Endothelial cell (in vitro differentiated cells): ENCODE measurements at places on chromosomes 1 and 21.

DNA sequence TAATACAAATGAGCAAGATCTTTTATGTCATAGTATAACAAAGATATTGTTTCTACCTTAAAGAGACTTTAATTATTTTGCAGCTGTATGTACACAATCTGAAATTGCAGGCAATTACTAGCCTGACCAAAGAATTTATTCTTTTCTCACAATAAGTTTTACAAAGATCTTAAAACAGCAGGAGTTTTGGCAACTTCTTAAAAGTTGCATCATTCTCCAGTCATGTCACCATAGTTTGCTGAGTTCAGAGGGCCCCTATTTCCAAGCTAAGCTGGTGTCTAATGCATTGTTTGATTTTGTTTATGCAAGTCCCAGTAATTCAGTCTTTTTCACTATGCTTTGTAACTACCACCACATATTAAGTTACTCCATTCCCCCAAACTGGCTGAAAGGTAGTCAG lies 114.8 kb downstream of the DNAH14 start:
- H3K27me3 ChIP-seq: no peaks in the 10 kb centered on the region
- DNase-seq: no peak
- no peak overlapping the region for H3K27ac ChIP-seq
- H3K36me3 ChIP-seq: no peaks in the 10 kb centered on the region
- H3K4me1 ChIP-seq: no peaks in the 10 kb centered on the region

- no peaks in the 10 kb centered on the region for H3K27me3 ChIP-seq
- H3K4me3 ChIP-seq: no peak overlapping the region
- H3K36me3 ChIP-seq: peaks cover 19% of the 10 kb centered on the region
- no peak for DNase-seq
- H3K27ac ChIP-seq: peak overlapping the region; percentile 80
These were observed 21.1 kb downstream of the IPO9 start for GRCh38 chr1:201850053-201850397.

DNA sequence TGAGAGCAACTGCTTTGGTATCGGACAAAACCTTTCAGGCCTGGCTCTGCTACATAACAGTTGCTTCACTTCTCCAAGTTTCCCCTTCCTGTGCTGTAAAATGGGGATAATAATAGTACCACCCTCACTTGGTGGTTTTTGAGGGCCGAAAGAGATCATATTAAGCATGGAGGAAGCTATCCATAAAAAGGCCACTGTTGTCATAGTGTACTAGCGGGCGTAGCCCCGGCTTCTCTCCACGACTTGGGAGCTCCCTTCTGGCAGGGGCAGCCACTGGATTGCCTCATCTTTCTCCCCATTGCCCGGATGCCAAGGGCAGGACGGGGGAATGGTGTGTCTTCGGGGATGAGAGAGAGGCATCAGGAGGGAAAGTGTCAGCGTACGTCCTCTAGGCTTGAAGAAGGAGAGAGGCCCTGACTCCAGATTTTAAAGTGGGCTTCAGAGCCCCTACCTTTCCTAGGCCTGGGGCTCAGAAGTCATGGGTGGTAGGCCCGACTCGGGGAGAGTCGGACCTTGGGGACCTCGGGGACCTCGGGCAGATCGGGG lies 548 bp upstream of the MFSD2A start:
- H3K27me3 ChIP-seq: peaks cover 13% of the 10 kb centered on the region
- no peak overlapping the region for H3K27ac ChIP-seq
- peaks cover 4% of the 10 kb centered on the region for H3K4me1 ChIP-seq
- H3K36me3 ChIP-seq: no peaks in the 10 kb centered on the region
- H3K4me3 ChIP-seq: no peak overlapping the region

- peaks cover 22% of the 10 kb centered on the region for H3K36me3 ChIP-seq
- H3K27ac ChIP-seq: no peak overlapping the region
- H3K27me3 ChIP-seq: peaks cover 23% of the 10 kb centered on the region
- no peak for DNase-seq
These were observed 2.1 kb downstream of the PCP4L1 start for GRCh38 chr1:161260376-161261260.

DNA sequence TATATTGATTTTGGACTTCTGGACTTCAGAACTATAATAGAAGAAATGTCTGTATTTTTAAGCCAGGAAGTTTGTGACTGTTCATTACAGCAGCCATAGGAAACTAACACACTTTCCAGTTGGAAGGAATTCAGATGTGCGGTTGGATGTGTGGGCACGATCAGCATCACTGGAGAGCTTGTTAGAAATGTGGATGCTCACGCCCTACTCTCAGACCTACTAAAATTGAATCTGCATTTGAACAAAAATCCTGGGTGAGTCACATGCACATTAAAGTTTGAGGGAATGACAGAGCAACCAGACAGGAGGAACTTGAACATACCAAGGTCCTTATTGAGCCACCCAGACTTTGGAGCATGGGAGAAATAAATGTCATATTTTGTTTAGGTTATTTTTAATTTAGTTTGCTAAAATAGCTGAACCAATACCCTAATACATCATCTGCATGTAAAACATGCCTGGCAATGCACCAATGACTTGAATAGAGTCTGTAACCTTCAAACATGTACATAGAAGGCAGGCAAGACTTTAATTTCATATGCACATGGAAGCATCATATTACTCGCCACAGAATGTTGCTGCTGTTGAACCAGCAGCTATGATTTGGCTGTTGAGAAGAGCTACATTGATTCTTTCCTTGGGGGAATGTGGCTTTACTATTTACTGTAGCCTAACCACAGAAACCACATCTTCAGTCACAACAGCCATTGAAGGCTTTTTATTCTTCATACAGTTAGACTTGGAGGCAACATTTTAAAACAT lies 346.2 kb downstream of the BARHL2 start:
- no peaks in the 10 kb centered on the region for H3K4me1 ChIP-seq
- no peak overlapping the region for H3K27ac ChIP-seq
- H3K27me3 ChIP-seq: peaks cover 2% of the 10 kb centered on the region
- DNase-seq: no peak

DNA sequence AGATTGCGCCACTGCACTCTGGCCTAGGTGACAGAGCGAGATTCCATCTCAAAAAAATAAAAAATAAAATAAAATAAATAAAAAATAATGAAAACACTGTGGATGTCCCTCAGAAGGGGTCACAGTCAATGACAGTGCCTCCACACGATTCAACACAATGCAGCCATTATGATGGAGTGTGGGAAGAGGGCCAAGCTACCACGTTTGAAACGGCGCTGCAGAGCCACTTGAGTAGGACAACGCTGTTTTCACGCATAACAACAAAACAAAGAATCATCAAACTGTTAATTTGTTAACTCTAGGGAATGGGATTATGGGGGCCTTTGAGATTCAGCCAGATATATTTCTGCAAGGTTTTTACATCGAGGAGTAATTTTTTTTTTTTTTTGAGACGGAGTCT lies 36.5 kb downstream of the NKAIN1 start:
- no peaks in the 10 kb centered on the region for H3K36me3 ChIP-seq
- peaks cover 4% of the 10 kb centered on the region for H3K4me1 ChIP-seq
- H3K27me3 ChIP-seq: peaks cover 3% of the 10 kb centered on the region
- H3K4me3 ChIP-seq: no peak overlapping the region
- DNase-seq: no peak
- no peak overlapping the region for H3K27ac ChIP-seq

DNA sequence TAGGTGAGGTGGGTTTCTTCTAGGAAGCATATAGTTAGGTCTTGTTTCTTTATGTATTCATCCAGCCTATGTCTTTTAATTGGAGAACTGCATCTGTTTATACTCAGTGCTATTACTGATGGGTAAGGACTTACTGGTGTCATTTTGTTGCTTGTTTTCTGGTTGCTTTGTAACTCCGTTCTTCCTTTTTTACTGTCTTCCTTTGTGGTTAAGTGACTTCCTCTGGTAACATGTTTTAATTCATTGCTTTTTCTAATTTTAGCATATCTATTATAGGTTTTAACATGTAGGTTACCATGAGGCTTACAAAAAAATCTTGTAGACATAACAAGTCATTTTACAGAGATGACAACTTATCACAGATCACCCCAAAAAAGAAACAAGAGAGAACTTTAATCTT lies 160.8 kb downstream of the VAV3 start:
- peak overlapping the region; percentile 54 for H3K27ac ChIP-seq
- H3K27me3 ChIP-seq: peaks cover 12% of the 10 kb centered on the region
- H3K4me1 ChIP-seq: peaks cover 43% of the 10 kb centered on the region
- H3K36me3 ChIP-seq: no peaks in the 10 kb centered on the region

- peaks cover 30% of the 10 kb centered on the region for H3K36me3 ChIP-seq
- H3K27ac ChIP-seq: peak overlapping the region; percentile 78
- no peak for DNase-seq
- H3K4me3 ChIP-seq: no peak overlapping the region
- peaks cover 28% of the 10 kb centered on the region for H3K4me1 ChIP-seq
These were observed 16.6 kb downstream of the MYOG start for GRCh38 chr1:203069030-203069747.

DNA sequence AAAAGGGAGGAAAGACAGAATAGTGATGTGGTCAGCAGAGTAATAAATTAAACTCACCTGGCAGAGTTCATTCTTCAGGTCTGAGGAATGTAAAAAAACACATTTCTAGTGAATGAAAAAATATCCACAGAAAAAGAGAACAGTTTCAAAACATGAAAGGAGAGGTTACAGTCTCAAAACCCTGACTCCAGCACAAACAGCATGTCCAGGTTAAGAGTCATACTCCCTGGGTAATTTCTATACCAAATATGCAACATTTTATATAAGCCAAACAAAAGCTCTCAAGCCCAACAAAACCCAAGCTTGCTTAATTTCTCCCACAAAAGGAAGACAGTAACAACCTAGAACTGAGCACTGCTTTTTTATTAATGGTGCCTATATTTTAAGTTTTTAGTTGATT lies 173.0 kb downstream of the NTMT2 start:
- DNase-seq: no peak
- H3K36me3 ChIP-seq: no peaks in the 10 kb centered on the region
- H3K27me3 ChIP-seq: no peaks in the 10 kb centered on the region
- H3K4me1 ChIP-seq: no peaks in the 10 kb centered on the region
- no peak overlapping the region for H3K27ac ChIP-seq

- H3K36me3 ChIP-seq: peaks cover 5% of the 10 kb centered on the region
- H3K27me3 ChIP-seq: no peaks in the 10 kb centered on the region
- no peak overlapping the region for H3K4me3 ChIP-seq
- H3K27ac ChIP-seq: no peak overlapping the region
- H3K4me1 ChIP-seq: no peaks in the 10 kb centered on the region
- DNase-seq: no peak
These were observed 35.1 kb upstream of the PRSS38 start for GRCh38 chr1:227780101-227781044.

GRCh38 chr1:178282949-178283367 lies 189.1 kb downstream of the RASAL2 start:
- H3K27me3 ChIP-seq: peaks cover 2% of the 10 kb centered on the region
- H3K27ac ChIP-seq: peak overlapping the region; percentile 96
- H3K4me1 ChIP-seq: peaks cover 56% of the 10 kb centered on the region
- DNase-seq: no peak
- no peak overlapping the region for H3K4me3 ChIP-seq

DNA sequence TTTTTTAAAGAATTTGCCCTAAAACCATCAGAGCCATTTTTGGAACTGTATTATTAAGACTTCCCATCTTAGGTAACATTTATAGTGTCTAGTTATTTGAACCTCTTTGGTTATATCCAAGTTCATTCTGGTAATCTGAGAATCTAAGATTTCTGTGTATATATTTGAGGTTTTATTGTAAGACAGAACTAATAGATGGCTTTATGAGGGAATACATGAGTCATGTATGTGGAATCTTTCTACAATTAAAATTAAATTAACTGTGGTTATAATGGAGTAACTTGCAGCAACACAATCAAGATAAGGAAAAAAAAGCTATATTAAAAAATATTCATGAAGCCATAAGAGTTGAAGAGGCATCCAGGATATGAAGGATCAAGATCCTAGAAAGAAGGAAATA lies 92.1 kb downstream of the UBE2U start:
- peaks cover 1% of the 10 kb centered on the region for H3K27me3 ChIP-seq
- no peaks in the 10 kb centered on the region for H3K36me3 ChIP-seq
- no peak for DNase-seq
- H3K4me1 ChIP-seq: no peaks in the 10 kb centered on the region
- H3K27ac ChIP-seq: no peak overlapping the region

DNA sequence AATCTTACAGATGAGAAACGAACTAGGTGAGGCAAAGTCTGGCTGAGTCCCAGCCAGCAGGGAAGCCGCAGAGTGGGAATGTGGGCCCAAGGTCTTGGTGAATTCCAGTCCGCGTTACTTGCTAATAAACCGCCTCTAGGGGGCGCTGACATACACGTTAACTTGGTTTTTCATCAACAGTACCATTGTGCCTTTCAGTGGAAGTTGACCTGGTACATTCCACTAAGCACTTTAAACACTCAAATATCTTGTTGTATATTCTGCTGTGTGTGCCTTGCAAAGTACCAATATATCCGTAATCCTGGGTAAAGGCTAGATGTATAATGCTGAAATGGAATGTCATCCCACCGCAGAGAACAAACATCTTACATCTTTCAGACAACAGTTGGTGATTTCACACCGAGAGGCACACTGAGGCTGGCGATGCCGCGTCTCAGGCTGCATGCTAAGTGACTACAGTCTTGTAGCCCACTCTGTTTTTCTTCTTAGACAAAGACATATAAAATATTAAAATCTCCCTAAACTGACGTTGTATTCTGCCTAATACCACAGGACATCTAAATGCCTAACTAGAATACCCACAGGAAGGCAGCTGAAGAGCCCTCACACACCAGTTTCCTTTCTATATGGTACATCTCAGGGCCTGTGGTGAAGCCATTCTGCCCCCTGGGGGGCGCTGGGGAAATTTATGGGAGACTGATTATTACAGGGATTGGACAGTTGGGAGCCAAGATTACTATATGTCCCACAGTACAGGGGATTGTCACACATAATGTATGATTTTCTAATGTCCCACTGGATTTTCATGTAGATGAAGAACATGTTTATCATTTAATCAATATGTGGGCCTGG lies 49.2 kb upstream of the C1orf198 start:
- H3K36me3 ChIP-seq: peaks cover 39% of the 10 kb centered on the region
- H3K4me3 ChIP-seq: no peak overlapping the region
- H3K4me1 ChIP-seq: peaks cover 10% of the 10 kb centered on the region

GRCh38 chr21:10273196-10273595 lies 248.2 kb upstream of the TPTE start:
- no peak for DNase-seq
- H3K27me3 ChIP-seq: peaks cover 7% of the 10 kb centered on the region
- H3K4me1 ChIP-seq: no peaks in the 10 kb centered on the region
- H3K27ac ChIP-seq: no peak overlapping the region
- peaks cover 14% of the 10 kb centered on the region for H3K36me3 ChIP-seq
- H3K4me3 ChIP-seq: no peak overlapping the region

DNA sequence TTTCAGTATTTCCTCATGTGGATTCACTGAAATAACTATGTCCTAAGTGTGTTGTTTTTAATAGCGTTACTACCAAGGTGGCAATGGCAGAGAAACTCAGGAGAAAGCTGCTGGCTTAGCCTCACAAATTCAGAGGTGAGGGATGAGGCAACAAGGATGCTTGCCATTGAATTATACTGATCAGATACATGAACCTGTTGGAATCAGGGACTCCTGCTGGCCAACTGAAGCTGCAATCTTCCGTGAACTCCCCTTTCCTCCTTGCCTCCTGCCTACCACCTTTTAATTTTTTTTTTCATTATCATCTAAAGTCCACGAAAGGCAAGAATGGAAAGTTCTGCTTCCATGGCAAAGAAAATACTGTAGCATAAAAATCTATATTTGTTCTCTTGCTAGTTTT lies 254.7 kb downstream of the NFIA start:
- peaks cover 12% of the 10 kb centered on the region for H3K4me1 ChIP-seq
- H3K36me3 ChIP-seq: no peaks in the 10 kb centered on the region
- H3K27me3 ChIP-seq: no peaks in the 10 kb centered on the region
- H3K4me3 ChIP-seq: no peak overlapping the region

GRCh38 chr21:38611277-38611676 lies 113.0 kb upstream of the ERG start:
- H3K4me1 ChIP-seq: peaks cover 11% of the 10 kb centered on the region
- H3K4me3 ChIP-seq: no peak overlapping the region
- peaks cover 2% of the 10 kb centered on the region for H3K27me3 ChIP-seq
- no peak overlapping the region for H3K27ac ChIP-seq
- DNase-seq: no peak
